ENCODE measurements at places on chromosomes 7 and 10.

DNA sequence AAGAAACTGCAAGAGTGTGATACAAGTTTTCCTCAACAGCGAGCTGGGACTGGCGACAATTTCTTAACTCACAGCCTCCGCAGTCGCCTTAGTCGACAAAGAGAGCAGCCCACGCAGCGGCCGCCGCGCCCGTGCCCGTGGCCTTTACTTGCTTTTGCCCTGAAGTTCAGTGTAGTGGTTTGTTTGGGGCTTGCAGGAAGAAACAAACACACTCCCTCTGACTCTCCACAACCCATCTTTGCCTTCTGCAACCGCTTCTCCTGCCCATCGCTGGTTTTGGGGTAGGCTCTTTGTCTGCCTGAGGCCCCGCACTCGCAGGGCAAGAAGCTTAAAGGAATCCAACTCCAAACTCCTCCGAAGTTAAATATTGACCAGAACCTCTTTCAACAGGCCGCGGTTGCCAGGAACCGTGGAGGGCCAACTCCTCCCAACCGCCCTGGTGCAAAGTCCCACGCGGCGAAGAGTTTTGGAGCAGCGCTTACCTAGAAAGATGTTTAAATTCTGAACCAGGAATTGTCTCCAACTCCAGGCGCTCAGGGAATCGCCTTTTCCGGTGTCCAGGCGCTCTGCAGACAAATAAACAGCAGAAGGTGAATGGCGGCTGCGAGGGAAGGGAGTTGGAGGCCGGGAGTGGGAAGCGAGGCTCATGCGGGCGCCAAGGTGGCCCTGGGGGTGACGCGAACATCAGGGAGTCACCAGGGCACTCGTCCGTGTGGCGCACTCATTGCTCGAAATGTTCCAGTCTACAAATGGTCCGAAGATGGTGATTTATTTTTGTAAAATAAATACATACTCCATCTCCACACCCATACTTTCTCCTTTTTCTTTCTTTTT, 8.3 kb downstream of the HOXA4 start:
- no peak for DNase-seq

- peak; percentile 77 for DNase-seq
Observed at GRCh38 chr7:102431617-102432298, 1.6 kb upstream of the ORAI2 start.

GRCh38 chr10:33887188-33887587, 552.7 kb upstream of the NRP1 start:
- no peak for DNase-seq

- no peak for DNase-seq
Observed at GRCh38 chr10:45447416-45447815, 73.4 kb downstream of the ALOX5 start.

DNA sequence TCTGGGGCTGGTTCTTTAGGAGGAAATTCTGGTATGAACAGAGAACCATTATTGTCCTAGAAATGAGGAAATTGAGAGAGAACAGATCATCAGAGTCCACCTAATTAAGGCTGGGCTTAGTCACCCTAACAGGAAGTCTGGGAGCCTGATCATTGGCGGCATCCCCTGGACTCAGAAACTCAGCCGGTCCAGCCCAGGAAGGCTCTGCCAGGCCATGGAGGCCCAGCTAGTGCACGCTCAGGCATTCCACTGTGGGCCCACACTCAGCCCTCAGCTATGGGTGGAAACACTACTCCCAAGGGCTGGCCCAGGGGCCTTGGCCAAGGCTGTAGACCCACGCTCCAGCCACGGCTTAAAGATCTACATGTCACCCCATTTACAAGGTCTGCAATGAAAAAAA, 109.2 kb downstream of the PTPN20 start:
- no peak for DNase-seq

DNA sequence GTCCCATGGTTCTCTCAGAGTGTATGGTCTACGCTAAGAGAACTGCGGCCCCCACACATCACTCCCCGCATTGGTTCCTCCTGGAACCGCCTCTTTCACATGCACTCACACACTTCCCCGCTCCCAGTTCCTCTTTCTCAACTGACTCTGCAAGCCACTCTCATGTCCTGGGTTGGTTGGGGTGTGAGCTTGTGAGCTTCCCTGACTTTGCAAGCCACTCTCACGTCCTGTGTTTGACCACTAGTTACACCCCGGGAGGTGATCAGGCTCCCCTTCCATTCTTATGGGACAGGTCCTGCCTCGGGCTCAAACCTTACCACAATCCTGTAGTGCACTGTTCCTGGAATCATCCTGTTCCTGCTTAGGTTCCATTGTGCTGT, 105.0 kb downstream of the TRIM24 start:
- DNase-seq = no peak

GRCh38 chr10:25522946-25523608, 348.3 kb downstream of the GPR158 start:
- DNase-seq = no peak
